Activated T-helper 17 cell treated with anti-CD3 and anti-CD28 coated beads, Interleukin-2, amount 50 U/mL, for 72 hours (primary cell): ENCODE measurements at places on chromosomes 3 and 15.

- ATAC-seq, result no peak
These were observed 250.3 kb downstream of the ULK4 start for GRCh38 chr3:41711651-41712050.

DNA sequence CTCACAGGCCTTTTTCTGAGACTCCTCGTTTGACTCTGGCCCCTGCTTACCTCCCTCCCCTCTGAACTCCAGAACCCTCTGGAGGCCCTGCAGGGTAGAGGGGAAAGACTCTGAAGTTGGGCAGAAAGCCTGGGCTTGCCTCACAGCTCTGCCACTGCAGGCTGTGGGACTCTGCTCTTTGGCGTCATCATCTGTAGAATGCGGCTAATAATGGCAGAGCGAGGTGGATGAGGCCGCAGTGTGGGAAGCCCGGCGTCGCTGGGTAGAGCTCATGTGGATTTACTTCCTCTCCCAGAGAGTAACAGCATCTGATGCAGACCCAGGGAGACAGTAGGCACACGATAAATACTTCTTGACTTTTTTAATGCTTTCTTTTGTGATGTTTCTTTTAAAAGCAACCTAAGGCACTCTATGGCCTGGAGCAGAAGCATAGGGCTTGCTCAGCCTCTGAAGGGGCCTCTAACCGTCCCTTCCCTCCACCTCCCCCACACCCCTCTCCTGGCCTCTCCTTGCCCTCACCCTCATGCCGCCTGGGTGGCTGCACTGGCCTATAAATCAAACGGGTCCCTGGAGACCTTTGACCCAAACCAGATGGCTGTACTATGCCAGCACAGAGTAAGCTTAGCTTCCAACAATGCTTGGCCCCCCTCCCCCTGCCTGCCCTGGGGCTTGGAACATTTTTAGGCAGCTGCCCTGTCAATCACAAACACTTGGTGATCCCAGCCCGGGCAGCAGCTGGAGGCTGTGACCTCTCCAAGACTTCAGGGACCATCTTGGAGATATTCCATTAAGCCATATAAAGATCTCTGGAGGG lies 32.9 kb downstream of the SPSB4 start:
- no peak for ATAC-seq

- ATAC-seq, result no peak
These were observed 51.2 kb upstream of the CCK start for GRCh38 chr3:42317137-42317536.

GRCh38 chr15:64356710-64357040 lies 702 bp upstream of the CSNK1G1 start:
- ATAC-seq, result no peak

- ATAC-seq, result no peak
These were observed 62.0 kb downstream of the LEKR1 start for GRCh38 chr3:156888176-156888575.

DNA sequence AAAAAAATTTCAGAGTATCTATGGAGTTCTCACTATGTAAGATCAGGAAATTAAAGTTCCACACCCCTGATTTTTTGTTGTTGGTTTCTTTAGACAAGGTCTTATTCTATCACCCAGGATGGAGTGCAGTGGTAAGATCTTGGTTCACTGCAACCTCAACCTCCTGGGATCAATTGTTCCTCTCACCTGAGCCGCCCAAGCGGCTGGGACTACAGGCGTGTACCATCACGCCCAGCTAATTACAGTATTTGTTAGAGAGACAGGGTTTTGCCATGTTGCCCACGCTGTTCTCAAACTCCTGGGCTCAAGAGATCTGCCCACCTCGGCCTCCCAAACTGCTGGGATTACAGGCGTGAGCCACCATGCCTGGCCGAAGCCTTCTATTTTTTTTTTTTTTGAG lies 12.4 kb downstream of the QRICH1 start:
- no peak for ATAC-seq

DNA sequence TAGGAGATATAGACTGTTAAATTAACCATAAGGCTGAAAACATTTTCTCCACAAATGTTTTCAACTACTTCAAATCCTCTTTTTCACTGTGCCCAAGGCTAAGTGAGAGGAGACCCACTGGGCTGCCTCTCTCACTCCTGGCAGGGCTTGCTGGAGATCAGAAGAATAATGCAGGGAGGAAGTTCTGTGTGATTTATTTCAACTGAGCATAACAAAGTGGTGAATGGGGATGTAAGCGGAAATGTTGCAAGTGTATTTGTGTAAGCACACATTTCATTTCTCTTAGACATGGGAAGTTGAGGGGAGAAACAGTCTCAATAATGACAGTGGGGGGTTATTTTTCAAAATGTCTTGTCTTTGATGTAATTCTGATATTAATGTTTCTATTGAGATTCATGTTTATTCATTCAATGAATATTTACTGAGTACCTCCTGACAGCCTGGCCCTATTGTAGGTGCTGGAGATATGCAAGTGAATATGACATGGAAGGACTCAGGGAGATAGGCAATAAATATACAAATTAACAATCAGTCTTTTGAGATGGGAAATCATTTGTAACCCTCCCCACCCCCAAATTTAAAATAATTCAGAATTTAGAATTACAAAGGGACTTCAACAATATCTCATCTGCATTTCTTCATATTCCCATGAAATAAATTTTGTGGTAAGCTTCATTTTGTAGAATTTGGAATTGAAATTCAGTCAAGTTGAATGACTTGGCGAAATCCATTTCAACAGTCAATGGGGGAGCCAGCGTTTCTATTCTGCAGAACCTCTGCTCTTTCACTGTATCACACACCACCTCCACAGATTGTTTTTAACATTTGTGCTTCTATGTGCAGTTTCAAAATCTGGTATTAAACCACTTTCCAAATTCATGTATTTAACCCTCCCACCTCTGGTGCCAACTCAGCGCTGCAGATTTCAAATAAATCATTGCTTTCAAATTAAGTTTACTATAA lies 247.2 kb downstream of the SLC9A9 start:
- no peak for ATAC-seq

DNA sequence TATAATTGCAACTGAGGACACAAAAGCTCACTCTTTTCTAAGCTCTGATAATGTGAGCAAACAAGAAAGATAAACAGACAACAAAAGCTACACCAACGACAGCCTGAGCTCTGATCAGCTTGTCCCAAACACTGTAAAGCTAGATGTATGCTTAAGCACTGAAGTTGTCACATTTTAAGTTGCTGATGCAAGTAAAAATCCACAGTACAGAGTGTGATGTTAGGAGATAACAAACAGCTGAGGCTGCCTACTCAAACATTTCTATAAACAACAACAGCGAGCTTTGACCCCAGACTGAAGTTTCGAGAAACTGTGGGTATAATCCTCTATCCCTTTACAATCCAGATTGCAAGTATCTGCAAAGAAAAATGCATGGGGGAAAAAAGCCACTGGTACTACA lies 10.7 kb downstream of the MTHFS start:
- ATAC-seq, result no peak

DNA sequence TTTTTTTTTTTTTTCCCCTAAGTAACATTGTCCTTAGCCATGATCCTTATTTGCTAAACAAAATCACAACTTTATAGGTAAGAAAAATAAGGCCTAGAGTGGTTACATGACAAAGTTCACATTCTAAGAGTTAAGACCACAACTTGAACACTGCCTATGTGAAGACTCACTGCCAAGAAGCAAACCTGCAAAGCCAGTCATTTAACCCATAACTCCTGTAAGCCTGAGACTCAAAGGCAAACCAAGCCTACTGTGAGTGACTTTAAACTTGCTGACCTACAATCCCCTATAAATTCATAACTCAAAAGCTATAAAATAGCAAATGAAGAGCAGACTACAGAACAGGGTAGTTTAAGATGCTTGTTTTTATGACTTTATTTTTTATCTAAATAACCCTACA lies 12.9 kb upstream of the ANKRD28 start:
- ATAC-seq, result peak; percentile 85

DNA sequence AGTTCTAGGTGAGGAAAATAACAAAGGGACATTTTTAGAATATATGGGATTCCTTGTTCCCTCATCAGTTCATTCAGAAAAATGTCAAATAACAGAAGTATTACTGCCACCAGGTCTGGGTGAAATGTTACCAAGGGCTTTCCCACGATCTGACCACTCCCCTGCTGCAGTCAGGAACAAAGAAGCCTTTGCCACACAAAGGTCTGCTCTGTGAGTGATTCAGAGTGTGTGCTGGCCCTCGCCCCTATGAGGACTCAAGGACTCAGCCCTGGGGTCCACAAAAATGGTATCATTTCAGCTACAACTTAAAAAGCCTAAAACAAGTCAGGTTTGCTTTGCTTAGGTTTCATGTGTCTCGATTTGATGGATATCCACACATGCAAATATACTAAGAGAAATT lies 5.0 kb downstream of the MKRN3 start:
- ATAC-seq, result no peak

DNA sequence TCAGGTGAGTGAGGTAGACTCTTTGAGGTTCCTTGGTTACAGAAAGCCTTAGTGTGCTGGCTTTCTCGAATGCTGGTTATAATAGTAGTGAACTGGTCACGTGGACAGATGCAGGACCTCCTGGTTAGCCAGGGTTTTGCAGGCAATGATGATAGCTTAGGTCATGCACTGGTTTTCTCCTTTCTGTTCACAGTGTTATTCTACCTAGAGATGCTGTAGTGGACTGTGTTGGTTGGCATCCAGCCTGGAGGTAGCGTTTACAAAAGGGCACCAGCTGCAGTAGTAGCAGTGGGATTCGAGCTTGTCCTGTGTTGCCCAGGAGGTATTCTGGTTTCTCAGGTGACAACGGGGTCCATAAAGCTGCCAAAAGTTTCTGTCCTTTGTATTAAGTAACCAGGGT lies 27.0 kb downstream of the PCCB start:
- no peak for ATAC-seq

- ATAC-seq, result no peak
These were observed 295.0 kb downstream of the RAP2B start for GRCh38 chr3:153456833-153457545.

- ATAC-seq, result peak; percentile 66
These were observed 217.7 kb upstream of the CGNL1 start for GRCh38 chr15:57158589-57158988.

DNA sequence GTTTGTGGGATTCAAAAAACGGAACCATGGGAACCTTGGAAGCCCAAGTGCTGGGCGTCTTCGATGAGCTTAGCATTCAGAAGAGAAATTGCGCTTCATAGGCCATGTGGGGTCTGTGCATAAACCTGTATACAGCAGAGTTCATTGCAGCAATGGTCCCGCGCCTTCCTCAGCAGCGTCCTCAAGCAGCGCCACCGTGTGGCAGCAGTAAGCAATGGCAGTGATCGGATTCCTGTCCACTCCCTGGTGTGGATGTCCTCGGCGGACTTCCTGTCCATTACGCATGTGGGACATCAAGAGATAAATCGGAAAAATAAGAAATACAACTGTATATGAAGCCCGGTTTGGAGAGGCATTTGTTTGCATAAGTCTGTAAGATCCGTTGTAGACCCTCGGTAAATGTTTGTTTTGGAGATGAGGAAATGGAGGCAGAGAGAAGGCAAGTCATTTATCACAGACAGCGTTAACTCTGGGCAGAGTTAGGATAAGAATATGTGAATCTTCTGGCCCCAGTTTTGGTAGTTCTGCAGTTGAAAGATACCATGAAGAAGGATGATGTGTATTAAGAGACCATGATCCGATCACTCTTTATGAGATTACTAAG lies 57.7 kb downstream of the CNTN4 start:
- no peak for ATAC-seq

DNA sequence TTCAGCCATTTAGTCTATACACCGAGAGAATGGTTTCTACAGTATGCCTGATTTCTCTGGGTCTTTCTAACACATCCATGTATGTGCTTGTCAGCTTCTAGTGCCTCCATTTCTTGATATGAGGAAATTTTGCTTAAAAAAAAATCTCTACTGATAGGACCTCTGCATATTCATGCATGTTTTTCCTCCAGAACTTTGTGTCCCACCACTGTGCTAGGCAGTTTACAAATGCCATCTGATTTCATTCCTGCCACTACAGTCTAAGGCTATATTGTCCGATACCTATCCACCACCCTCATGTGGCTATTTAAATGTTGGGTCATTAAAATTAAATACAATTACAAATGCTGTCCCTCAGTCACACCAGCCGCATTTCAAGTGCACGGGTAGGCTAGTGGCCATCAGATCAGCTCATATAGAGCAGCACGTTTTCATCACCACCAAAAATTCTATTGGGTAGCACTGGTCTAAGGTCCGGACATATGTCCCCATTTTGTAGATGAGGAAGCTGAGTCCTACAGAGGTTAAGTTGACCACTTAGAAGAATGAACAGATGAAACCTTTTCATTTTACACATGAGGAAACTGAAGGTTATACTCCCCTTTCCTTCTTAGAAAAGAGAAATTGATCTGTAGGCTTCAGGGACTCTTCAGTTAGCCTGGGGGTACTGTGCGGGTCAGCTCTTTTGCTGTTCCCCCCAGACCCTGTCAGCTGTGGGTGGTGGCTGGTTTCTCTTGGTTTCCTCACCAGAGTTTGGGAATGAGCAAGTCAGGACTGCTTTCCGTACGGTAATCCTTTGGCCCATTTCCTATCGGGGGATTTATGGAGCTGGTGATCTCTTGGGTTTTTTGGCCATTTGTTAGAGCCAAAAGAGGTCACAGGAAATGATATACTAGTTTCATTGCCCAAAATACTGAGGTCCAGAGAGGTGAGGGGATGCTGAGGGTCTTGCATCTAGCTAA lies 56.5 kb downstream of the SMAD3 start:
- ATAC-seq, result no peak

DNA sequence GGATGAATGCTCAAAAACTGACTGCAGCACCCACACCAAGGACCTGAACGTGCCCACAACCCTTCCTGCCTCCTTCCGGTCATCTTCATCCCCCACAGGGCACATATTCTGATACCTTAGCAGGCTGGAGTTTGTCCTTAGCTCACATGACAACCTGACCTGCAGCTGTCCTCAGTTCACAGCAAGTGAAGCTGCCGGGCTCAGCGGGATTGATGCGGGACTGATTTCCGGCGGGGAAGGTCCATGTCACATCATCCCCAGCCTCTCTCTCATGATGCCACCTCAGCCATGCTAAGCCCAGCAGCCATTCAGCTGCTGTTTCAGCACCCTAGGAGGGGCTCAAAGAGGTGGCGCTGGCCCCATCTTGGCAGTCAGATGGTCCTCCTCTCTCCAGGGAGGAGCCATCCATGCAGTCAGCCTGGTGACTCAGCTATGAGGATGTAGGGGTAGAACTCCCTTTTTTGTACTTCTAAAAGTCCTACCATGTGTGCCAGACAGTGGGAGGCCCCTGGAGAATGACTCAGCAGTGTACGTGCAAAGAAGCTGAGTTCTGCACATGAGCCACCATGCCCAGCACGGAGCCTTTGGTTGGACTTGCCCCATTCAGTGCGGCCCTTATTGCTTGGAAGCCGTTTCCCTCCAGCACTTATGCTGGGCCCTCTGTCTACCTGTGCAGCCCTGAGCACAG lies 9.5 kb downstream of the CA12 start:
- peak; percentile 75 for ATAC-seq

GRCh38 chr15:64961013-64961412 lies 28.7 kb downstream of the SPG21 start:
- ATAC-seq, result no peak

- no peak for ATAC-seq
These were observed 60.5 kb downstream of the KLF13 start for GRCh38 chr15:31387092-31387478.
